ENCODE measurements at places on chromosomes 6 and 20.

DNA sequence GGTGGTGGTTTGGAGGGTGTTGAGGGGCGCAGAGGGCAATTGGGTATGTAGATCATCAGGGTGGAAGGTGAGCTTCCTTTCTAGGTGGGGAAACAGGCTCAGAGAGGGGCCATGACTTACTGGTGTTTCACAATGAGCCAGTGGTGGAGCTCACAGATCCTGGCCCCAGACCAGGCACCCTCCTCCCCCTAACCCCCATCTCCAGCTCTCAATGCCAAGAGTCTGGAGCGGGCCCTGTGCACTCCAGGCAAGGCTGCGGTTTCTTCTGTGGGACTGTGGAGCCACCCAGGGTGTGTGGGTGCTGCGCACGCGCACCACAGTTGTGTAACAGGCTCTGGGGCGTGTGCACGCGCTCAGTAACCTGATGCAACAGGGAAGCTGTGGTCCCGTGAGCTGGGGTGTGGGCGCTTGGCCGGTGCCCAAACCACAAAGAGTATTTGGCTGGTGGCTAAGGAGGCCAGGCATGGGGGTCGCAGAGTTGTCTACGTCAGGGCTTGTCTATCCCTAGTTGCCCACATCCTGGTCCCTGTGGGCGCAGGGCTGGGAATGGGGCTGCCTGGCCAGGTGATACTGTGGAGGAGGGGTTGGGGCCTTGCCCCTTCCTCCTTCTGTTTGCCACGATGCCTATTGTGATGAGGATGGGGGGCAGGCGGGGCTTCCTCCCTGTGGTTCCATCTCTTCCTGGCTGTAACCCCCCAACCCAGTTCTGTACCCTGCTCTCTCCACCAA is 37.5 kb upstream of the MRPS18A start:
- no peak for DNase-seq

GRCh38 chr6:6584310-6585002 is 4.1 kb upstream of the LY86 start:
- DNase-seq = no peak

DNA sequence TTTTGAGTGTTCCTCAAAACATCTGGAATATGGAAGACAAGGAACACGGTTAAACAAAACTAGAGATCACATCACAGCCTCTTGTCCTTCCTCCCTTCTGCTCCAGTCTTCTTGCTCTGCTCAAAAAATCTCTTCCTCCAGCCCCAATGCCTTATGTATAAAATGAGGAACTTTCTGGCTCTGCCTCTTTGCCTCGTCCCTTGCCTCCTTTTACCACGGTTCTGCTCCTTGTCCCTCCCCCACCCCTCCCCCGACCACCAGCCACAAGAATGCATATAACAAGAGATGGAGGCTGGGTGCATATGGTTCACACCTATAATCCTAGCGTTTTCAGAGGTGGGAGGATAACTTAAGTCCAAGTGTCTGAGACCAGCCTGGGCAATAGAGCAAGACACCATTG is 43.6 kb downstream of the PLAGL2 start:
- no peak for DNase-seq

GRCh38 chr6:5338177-5338960 is 77.1 kb downstream of the FARS2 start:
- no peak for DNase-seq

DNA sequence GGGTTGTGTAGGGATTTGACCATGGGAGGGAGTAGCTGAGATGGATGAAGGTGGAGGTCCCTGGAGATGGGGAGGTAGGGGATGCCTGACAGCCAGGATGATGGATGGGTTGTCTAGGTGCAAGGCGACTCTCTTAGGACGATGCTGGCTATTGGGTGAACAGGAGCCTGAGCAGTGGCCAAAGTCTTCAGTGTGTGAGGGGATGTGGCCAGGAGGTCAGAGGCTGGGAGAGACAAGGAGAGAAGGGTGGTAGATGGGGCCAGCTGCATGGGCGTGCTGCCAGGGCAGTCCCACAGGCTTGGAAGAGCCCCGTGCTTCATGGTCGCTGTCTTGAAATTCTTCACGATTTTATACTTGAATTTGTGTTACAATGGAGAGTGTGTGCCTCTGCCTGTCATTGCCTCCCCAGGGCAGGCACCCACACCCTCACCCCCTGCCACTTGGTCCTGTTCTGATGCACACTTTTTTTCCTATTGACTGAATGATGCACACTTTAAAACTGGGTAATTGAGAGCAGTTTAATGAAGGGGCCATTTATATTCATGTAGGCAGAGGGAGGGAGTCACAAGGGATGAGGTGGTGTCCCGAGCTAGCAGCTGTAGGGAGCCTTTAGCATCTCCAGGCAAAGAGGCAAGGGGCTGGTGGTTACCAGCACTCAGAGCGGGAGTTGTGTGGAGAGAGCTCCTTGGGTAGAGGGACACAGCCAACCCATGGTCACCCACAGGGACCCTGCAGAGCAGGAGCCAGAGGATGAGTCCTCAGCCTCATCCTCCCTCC is 120.7 kb downstream of the DHX35 start:
- DNase-seq = no peak

GRCh38 chr20:50346374-50347283 is 156.0 kb downstream of the CEBPB start:
- DNase-seq = peak; percentile 74

- DNase-seq = no peak
Observed at GRCh38 chr6:148497257-148497656, 154.6 kb downstream of the SASH1 start.

DNA sequence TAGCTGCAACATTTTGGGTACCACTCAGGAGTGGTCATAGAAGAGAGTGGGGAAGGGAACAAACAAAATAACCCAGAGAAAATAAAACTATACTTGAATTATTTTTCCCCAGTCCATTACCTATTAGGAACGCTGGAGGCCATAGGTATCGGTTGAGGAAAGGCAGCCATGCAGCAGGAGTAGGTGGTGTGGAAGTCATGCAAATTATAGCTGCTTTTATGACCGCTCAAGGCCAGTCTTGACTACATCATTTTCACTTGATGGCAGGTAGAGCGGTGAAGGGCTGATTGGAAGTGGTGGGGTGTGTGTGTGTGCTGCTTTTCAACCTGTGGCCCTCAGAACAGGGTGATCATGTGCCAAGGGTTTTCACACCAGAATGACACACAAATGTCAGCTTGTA is 36.5 kb upstream of the KIF13A start:
- DNase-seq = no peak

DNA sequence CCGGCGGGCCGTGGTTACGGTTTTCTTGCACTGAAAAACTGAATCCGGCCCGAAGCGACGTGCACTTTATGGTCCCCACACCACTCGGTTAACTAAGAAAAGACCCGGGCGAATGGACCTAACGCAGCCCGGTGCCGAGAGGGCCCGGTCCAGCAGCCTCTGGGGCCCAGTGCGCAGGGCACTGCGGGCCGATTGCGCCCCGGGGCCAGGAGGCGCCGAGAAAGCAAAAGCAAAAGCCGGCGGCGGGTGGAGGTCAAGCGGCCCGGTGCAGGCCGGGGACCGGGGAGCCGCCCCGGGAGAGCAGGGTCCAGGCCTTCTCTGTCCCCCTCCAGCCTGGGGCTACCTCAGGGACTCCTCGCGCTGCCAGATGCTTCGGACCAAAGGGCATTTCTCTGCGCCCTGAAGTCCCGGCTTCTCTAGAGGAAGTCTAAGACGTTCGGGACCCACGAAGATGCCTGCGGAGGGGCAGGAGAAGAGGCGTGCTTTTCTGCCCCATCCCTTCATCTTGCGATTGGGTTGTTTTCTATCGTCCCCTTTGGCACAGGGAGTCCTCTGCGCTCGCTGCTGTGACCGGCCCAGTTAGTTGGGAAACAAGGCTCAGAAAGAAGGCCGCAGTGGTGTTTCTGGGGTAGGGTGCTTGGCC is 4.4 kb downstream of the FOXF2 start:
- DNase-seq = no peak

GRCh38 chr6:20416567-20417345 is 15.1 kb downstream of the E2F3 start:
- DNase-seq = no peak

DNA sequence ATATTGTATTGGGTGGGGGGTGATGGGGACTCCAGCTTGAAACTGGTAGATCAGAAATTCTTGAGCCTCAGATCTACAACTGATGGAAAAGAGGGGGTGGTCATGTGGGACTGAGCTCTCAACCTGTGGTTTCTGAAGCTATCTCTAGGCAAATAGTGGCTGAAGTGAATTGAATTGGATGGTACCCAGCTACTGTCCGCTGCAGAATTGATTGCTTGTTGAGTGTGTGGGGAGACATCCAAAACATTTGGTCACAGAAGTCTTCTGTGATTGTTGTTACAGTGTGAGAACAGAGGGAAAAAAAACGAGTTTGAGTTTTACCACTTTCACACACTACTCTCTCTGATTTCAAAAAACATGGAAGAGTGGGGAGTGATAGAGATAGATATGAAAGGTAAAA is 14.8 kb downstream of the CDS2 start:
- DNase-seq = no peak

All from NCI-H2081 (cell line).